ENCODE measurements at places on chromosomes 1 and 21.

DNA sequence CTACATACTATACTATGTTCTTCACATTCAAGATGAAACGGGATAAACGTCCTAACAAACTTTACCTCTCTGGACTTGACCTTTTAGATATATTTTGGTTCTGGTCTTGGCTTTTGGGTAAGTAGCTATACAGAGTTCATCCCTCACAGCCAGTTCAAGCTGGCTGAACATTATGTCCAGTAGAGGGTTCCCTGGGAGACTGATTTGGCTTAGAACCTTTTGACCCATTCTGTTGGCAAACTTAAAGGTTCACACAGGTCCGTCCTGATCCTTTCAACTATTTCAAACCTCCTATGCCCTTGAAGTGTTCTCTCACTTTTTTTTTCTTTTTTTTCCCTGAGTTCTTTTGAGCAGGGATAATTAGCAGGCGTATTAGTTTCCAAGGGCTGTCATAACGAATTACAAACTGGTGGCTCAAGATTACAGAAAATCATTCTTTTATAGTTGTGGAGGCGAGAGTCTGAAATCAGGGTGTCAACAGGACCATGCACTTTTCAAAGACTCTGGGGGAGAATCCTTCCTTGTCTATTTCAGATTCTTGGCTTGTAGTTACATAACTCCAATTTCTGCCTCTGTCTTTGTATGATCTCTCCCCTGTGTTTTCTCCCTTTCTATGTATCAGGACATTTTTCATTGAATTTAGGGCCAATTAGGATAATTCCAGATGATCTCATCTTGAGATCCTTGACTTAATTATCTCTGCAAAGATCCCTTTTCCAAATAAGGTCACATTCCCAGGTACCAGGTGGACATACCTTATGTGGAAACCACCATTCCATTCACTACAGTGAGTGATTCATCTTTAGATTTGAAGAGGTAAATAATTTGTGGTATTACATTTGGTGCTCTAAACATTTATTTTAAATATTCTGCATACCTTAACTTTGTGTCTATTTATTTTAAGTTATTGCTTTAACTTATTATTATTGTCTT lies 257.4 kb upstream of the USP25 start:
- DNase-seq, result no peak

DNA sequence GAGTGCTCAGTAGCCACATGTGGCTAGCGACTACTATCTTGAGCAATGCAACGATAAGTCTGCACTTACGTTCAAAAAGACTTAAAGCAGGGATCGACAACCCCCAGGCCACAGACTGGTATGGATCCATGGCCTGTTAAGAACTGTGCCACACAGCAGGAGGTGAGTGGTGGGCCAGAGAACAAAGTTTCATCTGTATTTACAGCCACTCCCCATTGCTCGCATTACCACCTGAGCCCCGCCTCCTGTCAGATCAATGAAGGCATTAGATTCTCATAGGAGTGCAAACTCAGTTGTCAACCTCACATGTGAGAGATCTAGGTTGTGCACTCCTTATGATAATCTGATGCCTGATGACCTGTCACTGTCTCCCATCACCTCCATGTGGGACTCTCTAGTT lies 103.6 kb upstream of the ZRANB2 start:
- no peak for DNase-seq

DNA sequence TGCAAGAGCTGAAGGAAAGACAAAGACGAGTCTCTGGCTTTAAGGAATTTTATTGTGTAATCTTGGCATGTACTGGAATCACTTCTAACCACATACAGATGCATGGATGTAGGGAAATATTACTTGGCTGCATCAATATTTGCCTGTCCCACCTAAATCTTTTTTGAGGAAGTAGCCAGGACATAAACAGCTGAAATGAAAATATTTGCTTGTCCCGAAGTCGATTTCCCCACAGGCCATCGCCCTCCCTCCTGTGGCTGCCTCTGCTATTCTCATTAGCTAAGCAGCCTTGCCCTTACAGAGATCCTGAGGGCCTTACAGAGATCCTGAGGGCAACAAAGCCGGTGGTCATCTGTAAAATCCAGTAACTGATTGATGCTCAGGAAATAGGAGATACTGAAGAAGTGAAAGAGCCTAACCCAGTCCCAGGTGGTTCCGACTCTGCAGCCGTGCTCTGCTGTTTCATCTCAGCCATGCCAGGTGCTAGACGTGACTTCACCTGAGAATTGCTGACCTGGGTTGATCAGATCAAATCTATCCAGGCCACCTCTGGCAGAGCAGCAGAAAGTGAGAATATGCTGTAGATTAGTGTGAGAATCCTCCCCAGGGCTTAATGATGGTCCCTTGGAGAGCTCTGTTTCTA lies 25.5 kb downstream of the MAN1C1 start:
- DNase-seq, result no peak

DNA sequence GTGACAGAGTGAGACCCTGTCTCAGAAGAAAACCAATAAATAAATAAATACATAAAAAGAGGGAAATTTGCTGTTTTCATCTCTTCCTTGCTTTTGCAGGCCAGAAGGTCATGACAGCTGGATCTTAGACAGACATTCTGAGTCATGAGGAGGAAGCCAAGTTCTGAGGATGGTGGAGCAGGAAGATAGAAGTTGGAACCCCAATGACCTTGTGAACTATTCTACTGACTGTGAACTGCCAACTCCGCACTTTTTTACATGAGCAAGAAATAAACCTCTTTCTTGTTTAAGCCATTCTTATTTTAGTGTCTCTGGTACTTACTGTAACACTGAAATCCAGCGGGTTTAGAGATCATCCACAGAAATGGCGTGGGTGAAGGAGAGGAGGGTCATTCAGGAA lies 8.5 kb downstream of the CD84 start:
- DNase-seq, result no peak

DNA sequence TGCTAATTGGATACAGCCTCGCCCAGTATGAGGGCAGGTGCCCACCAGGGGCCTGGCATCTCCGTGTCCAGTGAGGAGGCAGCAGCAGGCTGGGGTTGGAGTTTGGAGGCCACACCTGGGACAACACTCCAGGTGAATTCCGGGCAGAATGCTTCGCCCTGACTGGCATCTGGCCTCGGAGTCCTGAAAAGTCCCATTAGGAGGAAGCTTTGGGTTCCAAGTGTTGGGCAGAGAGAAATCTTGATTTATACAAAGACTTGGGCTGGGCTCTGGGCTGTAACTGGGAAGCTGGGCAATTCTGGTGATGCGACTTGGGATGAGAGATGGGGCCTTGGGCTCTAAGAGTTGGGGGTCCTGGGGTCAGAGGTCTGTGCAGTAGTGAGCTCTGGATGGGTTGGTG lies 48.1 kb upstream of the CSF3R start:
- DNase-seq, result no peak

DNA sequence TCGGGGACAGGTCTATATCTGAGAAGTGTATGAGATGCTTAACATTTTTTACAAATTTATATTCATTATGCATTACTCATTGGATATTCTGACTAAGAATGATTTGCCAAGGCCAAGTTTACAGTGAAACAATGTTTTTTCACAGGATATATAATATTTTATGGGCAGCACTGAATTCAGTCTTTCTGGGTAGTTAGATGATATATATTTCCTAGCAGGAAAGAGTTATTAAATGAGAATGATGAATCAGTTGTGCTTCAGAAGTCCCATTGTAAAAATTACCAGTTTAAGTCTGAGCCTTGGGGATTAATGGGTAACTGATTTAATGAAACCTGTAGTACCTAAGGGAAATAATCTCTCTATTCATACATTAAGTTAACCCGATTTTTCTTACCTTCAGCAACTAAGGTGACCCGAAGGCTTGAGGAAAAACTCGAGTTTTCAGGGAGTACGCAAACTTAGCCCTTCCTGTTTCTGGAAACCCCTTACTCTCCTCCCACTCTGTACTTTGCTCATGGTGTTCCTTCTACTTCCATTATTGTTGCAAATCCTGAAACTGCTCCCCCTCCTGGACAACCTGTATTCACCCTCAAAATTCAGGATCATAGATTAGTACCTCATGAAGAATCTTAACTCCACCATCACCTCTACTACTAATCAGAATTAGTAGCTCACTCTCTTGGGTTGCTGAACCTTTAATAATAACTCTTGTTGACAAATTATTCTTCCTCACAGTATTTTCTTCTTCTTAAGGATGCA lies 135.1 kb downstream of the AK5 start:
- no peak for DNase-seq

- no peak for DNase-seq
Observed at GRCh38 chr1:153238527-153238926, 21.0 kb upstream of the LORICRIN start.

GRCh38 chr1:193013005-193013404 lies 46.2 kb downstream of the UCHL5 start:
- no peak for DNase-seq

GRCh38 chr1:11749203-11749689 lies 12.7 kb upstream of the C1orf167 start:
- DNase-seq, result peak; percentile 28

GRCh38 chr1:175402336-175402735 lies 209.8 kb upstream of the KIAA0040 start:
- DNase-seq, result no peak

DNA sequence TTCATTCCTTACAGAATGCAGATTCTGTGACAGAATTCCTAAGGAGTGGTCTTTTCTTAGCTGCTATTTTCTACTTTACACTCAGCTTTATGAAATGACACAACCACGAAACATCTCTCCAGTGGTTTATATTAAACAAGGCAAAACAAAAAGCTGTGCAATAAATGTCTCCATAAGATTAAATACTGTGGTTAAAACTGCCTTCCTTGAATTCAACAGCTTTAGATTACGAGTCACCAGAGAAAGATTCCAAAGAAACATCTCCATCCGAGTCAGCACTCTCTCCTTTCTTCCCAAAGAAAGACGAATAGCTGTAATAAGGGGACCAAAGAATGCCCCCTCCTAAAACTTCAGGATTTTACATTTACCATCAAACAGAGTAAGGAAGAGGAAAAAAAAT lies 4.6 kb upstream of the C1orf87 start:
- DNase-seq, result no peak

GRCh38 chr1:202088206-202088605 lies 34.5 kb upstream of the GPR37L1 start:
- no peak for DNase-seq

DNA sequence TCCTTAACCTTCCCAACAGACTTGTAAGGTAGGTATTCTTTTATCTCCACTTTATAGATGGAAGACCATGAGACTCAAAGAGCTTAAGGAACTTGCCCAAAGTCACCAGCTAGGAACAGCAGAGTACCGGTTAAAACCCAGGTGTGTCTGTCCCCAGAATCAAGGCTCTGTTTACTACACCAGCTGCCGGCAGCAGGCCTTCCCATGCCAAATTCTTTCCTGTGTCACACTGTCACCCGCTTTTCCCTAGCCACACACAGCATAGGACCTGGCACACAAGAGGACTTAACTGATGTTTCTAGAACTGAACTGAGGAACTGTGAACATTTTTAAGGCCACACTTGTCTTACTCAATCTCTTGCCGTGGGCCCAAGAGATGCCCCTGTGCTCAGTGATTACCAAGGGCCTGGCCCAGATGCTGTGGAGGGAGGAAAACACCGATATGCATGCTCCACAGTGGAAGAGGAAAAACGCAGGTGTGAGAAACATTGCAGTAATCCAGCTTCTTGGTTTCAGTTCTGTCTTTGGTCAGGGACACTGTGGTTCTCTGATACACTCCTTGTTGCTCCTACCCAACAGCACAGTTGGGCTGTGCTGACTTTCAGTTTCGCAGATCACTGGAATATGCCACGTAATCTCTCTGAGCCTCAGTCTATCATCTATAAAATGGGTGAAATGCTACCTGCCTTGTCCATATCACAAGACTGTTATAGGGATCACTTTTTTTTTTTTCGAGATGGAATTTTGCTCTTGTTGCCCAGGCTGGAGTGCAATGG lies 13.9 kb upstream of the LY9 start:
- peak; percentile 72 for DNase-seq

DNA sequence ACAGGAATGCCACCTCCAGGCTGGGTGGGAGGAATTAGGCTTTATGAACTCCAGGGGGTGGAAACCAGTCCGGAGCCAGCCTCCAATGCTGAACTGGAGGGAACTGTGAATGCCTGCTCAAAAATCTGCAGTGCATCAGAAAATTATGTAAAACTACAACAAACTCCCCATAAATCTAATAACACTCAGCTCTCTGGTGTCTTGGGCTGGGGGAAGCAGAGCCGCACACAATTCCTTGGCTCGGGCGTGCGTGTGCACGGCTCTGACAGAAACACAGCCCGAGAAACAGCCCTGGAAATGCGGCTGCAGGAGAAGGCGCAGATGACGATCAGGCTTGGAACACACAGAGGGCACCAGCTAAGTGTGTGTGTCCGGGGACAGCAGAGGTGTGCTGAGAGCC lies 127.6 kb upstream of the VAMP3 start:
- DNase-seq, result no peak

- DNase-seq, result no peak
Observed at GRCh38 chr1:222127096-222127495, 385.2 kb upstream of the DUSP10 start.

Data from CD4-positive, alpha-beta T cell (primary cell).